Activated CD8-positive, alpha-beta memory T cell treated with anti-CD3 and anti-CD28 coated beads for 48 hours (primary cell): ENCODE measurements at places on chromosomes 5 and 9.

DNA sequence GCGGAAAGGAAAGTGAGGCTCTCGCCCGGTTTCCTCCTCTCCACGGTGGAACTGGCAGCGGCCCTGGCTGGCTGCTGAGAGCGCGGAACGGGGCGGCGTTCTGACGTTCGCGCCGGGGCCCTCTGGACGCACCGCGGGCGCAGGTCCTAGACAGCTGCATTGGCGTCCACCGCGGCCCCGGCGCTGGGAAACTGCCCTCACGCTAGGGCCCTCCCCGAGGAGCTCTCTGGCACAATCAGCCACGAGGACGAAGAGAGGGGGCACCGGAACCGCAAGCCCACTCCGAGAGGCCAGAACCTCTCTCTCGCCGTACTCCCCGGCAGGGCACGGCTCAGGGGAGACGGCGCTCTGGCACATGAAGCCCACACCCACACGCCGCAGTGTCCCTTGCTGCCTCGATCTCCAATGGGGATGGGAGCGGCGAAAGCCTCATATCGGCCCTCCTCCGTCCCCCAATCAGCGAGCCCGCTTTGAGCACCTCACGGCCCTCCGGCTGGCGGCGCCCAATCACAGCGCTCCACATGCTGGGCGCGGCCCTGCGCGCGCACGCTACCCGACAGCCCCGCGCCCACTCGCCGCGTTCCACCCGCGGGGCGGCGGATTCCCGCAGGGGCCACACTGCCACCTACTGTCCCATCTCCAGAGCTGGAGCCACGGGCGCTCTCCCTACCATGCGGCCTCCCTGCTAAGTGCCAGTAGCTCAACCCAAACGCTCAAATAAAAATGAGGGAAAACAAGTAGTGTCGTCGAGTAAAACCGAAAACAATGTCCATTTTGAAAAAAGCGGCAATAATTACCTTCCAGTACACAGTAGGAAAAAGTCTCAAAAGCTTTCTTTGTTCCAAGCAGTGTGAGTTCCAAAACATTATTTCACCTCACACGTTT, 11.8 kb downstream of the MRPS27 start:
- peak; percentile 85 for DNase-seq

DNA sequence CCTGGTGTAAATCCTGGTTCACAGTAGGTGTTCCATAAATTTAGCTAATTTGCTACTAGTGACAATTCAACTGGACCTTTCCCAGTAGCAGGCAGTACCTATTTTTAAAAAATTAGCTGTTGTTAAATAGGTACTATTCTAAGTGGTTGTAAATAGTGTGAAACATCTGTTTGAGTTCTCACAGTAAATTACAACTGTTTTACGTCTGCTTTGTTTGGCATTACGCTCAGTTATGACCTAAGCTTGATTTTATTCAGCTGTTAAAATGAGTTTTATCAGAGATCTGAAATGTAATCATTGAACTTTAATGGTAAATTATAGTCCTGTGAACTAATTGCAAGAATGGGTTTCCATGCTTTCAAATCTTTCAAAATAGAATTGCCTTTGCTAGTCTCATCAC, 93.9 kb downstream of the GPBP1 start:
- no peak for DNase-seq

DNA sequence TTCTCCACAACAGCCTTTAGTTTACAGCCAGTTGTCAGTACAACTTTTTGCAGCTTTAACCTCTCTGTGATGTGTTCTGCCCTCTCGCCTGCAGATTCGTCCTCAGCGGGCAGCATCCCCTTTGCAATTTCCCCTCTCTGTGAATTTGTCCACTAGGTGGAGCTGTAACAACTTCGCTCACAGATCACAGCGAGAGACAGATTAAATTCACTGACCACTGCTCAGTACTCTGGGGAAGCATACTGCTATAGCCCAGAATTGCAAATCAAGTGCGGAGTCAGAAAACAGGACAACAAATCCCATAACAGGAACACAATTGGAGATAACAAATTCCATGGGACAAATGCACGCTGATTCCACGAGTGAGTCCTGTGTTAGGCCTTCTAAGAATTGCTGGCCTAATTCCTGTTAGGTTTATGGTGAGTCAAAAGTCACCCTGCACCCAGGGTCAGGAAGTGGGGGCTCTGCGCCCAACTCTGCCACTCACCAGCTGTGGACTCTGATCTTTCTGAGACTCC, 2124.9 kb downstream of the MAT2B start:
- no peak for DNase-seq

DNA sequence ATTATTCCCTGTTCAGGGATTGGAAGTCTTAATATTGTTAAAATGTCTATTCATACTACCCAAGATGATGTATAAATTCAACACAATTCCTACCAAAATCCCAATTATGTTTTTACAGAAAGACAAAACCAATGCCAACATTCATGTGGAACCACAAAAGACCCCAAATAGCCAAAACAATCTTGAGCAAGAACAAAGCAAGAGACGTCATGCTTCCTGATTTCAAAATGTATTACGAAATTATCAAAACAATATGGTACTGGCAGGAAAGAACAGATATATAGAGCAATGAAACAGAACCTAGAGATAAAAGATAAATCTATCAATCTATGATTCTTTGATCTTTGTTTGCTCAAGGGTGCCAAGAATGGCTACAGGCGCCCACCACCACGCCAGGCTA, 237.9 kb downstream of the TAF11L14 start:
- DNase-seq = no peak
